Spinal cord (tissue), 10 donors: ENCODE measurements at places on chromosomes 1 and 21. TPM values are rescaled to one million over a fixed set of nuclear protein-coding genes. Genes with fewer than 3 reads are reported as not detected.

DNA sequence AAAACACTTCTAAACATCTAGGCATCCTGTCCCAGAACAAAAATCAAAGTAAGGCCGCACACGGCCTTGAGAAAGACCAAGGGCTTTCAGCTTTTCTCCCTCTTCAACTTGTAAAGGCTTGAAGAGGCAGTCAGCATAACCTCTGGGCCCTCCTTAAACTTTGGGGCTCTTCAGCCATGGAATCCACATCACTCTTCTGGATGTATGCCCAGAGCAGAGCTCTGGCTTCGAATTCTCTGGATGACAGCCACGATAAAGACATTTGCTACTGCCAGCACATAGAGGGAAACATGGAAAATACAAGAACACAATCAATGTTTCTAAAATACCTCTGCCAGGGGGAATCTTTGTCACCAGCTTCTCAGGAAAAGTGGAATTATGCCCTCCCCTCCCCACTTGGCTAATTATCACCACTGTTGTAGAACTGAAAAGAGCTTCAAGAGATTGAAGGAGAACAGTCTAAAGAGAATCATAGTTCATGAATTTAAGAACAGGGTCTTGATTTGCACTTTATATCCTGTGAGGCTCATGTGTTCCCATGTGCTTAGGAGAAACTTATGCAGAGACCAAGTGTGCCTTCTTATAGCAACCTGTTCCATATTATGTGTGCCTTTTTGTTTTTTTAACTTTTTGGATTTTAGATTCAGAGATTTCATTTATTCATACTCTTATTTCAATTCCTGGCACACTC, 39.0 kb upstream of the DPT start:
- peak; percentile 39 for DNase-seq

DNA sequence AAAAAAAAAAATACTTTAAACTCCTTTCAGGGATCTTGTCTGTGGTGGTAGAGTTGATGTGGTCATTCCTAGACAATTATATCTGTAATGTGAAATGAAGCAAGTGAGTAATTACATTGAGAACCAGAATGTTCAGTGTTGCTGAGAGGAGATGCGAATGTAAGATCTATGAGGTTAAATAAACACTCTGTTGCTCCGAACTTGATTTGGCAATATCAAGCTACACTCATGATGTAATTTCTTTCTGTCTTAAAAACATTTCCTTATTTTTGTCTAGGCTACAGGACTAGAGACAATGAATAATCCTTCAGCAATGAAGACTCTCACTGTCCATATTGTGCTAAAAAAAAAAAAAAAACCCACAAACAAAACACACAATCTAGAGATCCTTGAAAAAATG, 63.1 kb upstream of the IGSF5 start:
- DNase-seq: no peak

GRCh38 chr1:206446688-206447421, 23.4 kb upstream of the IKBKE start:
- no peak for DNase-seq

- no peak for DNase-seq
These were observed 34.6 kb upstream of the PDPN start for GRCh38 chr1:13549021-13549420.

GRCh38 chr1:103583887-103584286, 12.5 kb downstream of the AMY2B start:
- no peak for DNase-seq

DNA sequence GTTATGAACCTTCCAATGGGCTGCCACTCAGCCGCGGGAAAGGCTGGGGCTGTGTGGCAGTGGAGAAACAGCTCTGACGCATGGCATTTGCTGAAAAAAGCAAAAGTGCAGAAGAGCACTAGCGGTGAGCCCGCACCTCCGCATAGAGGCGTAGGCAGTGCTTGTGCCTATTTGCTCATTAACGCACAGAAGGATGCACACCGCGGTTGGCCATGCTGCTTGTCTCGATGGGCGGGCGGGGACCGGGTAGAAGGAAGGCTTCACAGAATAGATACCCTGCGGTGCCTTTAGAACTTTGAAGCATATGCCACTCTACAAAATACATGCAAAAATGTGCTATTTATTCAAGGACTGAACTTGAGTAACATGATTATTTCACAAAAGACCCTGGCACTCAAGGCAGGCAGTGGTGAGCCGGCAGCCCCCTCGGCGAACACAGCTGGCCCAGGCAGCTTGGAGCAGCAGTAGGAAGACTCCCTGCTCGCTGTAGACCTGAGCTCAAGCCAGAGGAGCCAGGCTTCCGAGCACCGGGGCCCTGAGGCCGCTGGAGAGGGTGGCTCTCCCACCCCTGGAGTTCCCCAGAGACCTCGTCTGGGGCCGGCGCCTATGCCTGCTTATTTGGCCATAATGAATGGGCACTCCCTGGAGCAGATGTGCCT, 71.5 kb downstream of the SIK1 start:
- DNase-seq: no peak

The LMOD1 gene
- polyA plus RNA-seq: 4.6 TPM

The GBP4 gene
- polyA plus RNA-seq: 2.2 TPM

The EVI5 gene
- 23.3 TPM for polyA plus RNA-seq

The SHE gene
- polyA plus RNA-seq: 6.7 TPM

The TFF2 gene
- not detected for polyA plus RNA-seq

The ATP1A4 gene
- 2.1 TPM for polyA plus RNA-seq

The TTC34 gene
- polyA plus RNA-seq: 1.6 TPM
